Stomach (tissue), 19 donors: ENCODE measurements at places on chromosomes 16 and 17.

- no peak for DNase-seq
Observed at GRCh38 chr16:6066652-6067051, 969.1 kb upstream of the EEF2KMT start.

DNA sequence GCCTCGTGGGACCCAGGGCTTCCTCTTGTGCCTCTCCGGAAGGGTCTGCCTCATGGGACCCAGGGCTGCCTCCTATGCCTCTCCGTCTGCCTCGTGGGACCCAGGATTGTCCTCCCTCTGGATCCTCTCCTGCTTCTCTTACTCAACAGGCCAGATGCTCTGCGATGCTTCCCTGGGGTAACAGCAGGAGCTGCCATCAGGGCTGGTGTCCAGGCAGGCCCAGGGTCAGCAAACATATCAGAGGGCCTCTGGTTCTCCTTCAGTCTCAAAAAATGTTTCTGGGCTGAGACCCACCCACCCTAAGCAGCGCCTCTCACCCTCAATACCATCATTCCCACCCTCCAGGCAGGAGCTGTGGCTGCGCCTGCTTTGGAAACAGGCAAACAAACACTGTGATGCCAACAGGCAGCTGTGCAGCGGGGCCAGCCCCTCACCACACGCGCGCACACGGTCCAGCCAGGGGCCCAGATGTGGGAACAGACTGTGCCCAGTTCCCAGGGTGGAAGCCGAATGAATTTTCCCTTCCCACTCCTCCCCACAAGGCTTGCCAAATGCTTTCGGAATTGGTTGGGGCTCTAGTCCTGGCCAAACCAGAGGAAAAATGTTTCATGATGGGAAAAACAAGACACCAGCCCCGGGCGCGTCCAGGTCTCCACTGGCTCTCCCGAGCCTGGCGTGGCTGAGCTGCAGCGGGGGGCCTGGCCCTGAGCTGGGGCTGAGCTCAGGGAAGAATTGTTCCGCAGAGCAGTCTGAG, 11.3 kb downstream of the TIMM22 start:
- no peak for DNase-seq

GRCh38 chr17:40065769-40066510, 3.2 kb downstream of the THRA start:
- DNase-seq: no peak

DNA sequence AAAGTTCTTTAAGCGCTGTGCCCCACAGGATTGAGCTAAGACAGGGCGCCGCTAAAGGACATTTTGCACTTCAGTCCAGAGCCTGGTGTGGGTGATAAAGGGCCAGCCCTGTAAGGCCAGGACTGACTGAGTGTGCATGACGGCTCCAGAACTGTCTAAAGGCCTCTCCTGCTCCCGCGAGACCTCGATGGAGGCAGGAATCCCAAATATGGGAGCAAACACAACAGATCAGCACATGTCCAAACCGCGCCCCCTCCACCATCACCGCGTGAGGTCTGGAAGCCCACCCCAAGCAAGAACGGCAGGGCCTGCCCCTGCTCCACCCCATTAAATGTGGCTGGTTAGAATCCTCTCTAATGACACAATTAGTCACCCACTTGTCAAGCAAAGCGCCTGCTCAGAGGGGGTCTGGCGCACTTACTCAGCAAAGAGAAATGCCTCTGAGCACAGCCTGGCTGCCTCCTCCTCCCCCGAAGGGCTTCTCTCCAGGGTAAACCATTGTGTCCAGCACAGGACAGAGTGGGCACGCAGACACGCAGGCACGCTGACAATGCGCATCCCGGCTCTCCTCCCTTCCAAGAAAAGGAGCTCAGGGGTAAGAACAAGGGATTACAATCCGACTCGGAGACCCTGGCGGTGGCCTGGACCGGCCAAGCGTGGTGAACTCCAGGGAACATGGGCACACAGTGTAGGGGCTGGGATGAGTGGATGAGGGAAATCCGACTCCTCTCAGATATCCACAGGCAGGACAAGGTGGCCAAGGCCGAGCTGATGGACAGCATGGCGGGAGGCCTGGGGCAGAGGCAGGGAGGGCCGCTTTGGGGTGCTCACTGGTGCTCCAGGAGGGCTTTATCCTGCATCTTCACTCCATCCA, 1.5 kb downstream of the MXRA7 start:
- DNase-seq: peak; percentile 50

DNA sequence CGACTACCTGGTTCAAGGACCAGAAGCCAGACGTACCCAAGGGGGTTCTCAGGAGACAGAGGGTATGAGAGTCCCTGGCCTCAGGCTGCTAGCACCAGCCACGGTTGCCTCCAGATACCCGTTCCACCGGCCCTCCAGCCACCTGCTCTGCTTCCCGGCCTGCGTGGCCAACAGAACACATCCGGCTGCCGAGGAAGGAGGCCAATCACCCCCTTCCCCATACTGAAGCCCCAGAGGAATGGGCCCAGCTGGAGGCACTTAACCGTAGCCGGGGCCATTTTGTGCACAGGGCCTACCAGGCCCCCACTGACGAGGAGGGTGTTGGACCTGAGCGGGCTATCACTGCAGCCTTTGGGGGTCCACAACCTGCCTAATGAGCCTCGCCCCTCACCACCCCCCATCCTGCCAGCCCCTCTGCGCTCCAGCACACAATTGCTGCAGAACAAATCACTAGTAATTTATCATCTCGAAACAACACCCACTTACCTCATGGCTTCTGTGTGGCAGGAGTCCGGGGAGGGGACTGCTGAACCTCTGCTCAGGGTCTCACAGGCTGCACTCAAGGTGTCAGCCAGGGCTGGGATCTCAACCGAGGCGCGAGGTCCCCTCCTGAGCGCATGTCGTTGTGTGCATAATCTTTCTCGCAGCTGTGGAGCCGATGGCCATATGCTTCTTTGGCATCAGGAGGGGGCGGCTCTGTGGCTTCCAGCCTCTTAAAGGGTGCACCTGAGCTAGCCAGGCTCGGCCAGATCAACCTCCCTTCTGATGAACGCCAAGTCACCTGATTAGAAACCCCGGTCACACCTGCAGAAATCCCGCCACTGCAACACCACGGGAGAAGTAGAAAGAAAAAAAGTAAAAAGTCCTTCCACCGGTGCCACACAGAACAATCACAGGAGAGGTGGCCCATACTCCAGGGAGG, 10.1 kb upstream of the KREMEN2 start:
- no peak for DNase-seq

- no peak for DNase-seq
Observed at GRCh38 chr16:12098429-12099310, 122.1 kb downstream of the SNX29 start.

GRCh38 chr16:22374311-22375116, at the start of gene CDR2:
Gene CDR2 (minus strand): TSS chr16:22374619. CDS start chr16:22374309, 310 bp downstream.
- peak; percentile 99 for DNase-seq

- DNase-seq: no peak
Observed at GRCh38 chr16:85527767-85528297, 85.3 kb upstream of the GSE1 start.

DNA sequence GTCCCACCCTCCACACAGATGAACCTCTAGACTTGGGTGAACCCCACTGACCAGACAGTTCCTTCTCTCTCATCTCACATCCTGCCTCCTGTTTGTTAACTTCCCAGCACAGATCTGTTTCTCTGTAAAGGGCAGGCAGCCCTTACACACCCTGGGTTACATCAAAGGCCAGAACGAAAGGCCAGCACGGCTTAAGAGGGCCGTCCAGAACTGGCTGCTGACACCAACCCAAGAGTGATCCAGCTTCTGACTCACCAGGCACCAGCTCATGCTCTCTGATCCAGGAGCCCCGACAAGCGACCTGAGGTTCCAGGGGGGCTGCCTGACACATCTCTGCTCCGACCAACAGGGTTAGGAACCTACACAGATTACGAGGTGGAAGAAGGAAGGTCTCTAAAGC, 86.9 kb downstream of the MRM3 start:
- DNase-seq: peak; percentile 39

DNA sequence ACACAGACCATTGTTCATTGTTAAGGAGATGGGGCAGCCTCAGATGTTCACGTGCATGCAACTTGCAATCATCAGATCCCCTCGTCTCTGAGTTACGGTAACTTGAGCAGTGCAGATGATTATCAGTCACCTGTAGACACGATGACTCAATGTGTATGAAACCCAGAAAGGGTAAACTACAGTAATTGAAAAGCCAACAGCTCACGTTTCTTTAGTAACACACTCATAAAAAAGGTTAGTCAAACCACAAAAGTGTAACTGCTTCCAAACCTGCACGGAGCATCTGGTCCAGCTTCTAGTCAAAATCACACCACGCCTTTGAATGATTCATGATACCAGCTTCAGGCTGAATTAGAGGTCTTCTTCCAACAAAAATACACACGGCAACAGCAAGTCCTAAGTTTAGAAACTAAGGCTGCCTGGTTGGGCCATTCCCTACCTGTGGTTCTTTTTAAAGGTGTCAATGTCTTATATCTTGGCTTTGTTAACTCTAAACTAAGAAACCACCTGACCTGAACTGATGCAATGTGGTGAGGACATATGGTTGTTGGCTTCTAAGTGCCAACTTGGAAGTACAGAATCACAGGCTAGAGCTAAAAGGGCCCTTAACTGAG, 32.3 kb downstream of the GRB7 start:
- no peak for DNase-seq

- no peak for DNase-seq
Observed at GRCh38 chr17:1967213-1967612, 57.9 kb downstream of the RTN4RL1 start.

DNA sequence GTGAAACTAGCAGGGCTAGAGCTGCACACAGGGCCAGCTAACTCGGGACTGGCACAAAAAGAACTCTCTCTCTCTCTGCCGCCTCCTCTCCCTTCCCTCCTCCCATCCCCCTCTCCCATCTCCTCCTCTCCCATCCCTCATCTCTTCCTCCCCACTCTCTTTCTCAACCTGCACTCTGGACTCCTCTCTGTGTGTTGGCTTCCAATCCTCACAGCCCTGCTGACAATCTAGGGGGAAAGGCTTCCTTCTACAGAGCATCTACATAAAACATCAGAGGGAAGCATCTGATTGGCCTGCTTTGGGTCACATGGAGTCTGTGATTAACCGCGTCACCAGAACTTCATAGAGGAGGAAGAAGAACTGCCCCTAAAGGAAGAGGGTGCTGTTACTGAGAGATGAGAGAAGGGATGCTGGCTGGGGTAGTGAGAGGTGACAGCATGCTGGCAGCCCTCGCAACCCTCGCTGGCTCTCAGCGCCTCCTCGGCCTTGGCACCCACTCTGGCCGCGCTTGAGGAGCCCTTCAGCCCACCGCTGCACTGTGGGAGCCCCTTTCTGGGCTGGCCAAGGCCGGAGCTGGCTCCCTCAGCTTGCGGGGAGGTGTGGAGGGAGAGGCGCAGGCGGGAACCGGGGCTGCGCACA, 12.8 kb upstream of the ZFP90 start:
- no peak for DNase-seq
